Esophagus squamous epithelium (tissue), 5 donors: ENCODE measurements at places on chromosomes 12 and 14. TPM values are rescaled to one million over a fixed set of nuclear protein-coding genes. Genes with fewer than 3 reads are reported as not detected.

The PARP11 gene
- total RNA-seq: 2.0 TPM

The TIMM9 gene
- 60.5 TPM for total RNA-seq

DNA sequence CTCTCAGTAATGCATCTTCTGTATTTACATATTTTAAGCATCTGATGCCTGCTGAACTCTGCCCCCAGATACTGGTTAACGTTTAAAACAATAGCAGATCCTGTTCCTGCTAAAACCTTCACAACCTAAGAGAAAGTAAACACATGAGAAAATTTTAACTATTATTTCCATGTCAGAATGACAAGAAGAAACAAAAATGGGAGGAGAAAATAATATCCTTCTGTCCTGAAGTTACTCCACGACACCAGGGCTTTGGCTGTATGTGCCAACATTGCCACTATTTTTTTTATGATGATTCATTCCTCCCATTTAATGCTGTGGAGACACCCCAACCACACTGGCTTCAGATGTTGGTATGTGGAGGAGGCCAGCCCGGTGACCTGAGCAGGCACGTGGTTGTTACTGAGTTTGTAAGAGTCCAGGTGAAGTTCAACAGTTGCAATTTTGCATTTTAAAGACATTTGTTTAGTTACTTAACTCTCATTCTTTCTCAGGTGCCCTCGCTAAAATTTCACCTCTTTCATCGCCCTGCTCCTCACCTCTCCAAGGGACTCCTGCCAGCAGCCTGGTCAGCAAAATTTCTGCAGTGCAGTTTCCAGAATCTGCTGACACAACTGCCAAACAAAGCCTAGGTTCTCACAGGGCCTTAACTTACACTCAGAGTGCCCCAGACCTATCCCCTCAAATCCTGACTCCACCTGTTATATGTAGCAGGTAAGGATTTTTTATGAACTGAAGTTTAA, 65.5 kb upstream of the SLCO1C1 start:
- no peak for DNase-seq

- DNase-seq: no peak
Measured at GRCh38 chr12:130953771-130954543, at the start of gene ADGRD1. Gene ADGRD1 (plus strand): TSS chr12:130953907. CDS start chr12:130954466, 559 bp downstream.

DNA sequence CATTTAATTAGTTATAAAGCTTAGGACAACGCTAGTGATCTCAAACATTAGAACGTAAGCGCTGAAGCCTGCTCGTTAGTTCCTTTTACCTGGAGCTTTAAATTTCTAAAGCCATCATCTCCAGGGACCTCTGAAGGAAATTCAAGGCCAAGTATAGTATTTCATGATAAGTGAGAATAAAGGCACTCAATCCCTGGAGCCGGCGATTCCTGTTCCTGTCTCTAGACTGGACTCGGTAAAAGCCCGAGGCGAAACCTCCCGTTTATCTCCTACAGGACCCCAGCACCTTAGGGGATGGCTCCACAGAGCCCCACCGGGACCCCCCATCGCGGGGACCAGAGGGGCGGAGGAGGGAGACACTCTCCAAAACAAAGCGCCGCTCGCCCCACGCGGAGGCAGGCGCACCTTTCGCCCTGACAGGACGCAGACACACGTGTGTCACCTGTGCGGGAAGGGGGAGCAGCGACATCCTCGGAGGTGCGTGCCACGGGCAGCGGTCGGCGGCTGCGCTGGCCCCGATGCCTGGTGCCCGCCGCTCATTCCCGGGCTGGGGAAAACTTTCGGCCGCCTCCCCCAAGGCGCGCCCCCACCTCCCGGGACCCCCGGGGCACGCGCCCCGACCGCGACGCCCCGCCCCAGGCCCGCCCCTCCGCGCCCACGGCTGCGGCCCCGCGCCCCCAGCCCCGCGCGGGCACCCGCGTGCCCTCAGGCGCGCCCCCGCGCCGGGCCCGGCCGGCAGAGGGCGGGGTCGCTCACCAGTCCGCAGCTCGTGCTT, 678 bp downstream of the RPS6KA5 start:
- no peak for DNase-seq

DNA sequence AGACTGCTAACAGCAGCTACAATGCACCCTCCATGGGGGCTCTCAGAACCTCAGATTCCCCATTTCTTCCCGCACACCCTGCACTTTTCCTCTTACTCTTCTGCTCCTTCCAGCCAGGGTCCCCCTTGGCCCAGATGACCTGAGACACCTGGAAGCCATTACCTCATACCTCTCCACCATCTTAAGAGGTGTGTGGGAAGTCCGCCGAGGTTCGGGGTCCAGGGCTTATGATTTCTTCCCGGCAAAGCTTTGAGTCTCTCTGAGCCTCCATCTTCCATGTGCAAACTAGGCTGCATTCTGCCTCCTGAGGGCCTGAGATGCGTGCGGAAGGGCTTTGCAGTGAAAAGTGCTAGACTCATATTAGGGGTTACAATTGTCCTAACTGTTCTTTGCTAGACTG, 5.3 kb downstream of the GSC start:
- DNase-seq: no peak

DNA sequence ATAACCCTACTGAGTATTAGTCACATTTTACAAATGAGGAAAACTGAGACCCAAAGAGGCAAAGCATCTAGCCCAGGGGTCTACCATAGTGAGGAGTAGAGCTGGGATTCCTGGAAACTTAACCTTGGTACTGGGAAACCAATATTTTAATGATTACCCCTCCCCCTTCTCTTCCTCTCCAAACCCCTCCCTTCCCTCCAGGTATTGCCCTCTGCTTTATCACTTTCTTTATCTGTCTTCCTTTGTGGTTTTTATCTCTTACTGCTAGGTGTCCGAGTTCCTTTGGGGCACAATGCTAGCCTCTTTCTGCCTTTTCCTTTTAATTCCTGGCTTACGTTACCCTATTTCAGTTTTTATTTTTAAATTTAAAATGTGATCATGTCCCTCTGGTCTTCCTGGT, 2.8 kb downstream of the GABARAPL1 start:
- DNase-seq: no peak

DNA sequence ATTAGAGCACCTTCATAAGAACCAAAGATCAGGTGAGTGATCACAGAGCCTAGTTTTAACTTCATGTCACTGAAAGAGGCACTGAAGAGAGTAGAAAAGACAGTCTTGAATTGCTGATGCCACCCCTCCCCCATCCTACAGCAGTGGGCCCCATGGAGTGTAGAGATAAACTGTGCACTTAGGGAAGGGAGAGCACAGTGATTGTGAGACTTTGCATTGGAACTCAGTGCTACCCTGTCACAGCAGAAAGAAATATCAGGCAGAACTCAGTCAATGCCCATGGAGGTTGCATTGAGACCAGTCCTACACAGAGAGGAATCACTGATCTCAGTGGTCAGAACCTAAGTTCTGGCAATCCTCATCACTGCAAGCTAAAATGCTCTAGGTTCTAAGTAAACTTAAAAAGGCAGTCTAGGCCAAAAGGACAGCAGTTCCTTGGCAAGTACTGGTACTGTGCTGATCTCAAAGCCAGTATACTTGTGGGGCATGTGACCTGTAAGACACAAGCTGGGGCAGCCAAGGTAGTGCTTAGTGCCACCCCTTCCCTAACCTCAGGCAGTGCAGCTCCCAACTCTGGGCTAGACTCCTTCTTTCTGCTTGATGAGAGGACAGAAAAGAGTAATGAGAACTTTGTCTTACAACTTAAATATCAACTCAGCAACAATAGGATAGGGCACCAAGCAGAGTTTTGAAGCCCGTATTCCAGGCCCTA, 94.1 kb downstream of the FSCB start:
- no peak for DNase-seq
